Neural progenitor cell (in vitro differentiated cells): ENCODE measurements at places on chromosomes 2 and 18. TPM values are rescaled to one million over a fixed set of nuclear protein-coding genes. Genes with fewer than 3 reads are reported as not detected.

MYO7B gene
- 0.03 TPM in 1 of 2 replicates, not detected in the other for total RNA-seq

GFPT1 gene
- total RNA-seq: 34.8 and 54.3 TPM in 2 replicates

GRCh38 chr2:68775272-68775842, 40.7 kb downstream of the ARHGAP25 start:
- no peaks in the 10 kb centered on the region for H3K4me1 ChIP-seq
- H3K4me3 ChIP-seq: no peak overlapping the region
- no peak for DNase-seq
- H3K27me3 ChIP-seq: no peaks in the 10 kb centered on the region

GRCh38 chr18:62368100-62368499, 43.0 kb downstream of the TNFRSF11A start:
- no peak for DNase-seq
- no peaks in the 10 kb centered on the region for H3K4me1 ChIP-seq
- H3K27ac ChIP-seq: no peak overlapping the region
- H3K27me3 ChIP-seq: no peaks in the 10 kb centered on the region

DNA sequence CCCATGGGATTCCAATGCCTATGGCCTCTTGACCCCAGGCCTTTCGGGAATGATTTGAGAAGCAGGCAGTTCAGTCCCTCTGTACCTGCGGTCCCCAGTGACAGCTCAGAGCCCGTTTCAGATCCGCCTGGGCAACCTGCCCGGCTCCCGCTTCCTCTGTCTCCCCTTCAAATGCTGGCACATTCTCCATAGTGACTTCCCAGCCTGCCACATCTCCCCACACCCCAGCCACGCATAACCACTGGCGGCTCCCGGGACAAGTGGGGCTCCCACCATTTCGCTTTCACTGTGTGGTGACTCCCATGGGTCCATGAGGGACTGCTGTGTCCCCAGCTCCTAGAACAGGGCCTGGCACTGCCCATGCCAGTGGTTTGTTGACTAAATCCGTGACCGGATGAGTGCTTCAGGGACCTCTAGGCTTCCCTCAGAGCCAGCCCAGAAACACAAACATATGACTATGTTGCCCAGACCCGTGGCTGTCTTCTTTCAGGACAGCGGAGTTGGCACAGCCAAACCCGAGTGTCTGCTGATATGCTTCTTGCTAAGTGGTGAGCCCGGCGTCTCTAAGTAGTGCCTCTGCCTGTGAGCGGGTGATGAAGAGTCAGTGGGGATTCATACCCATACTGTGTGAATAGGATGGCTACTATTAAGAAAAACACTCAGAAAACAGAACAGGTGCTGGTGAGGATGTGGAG, 91.2 kb downstream of the GLI2 start:
- no peaks in the 10 kb centered on the region for H3K36me3 ChIP-seq
- no peaks in the 10 kb centered on the region for H3K27me3 ChIP-seq
- H3K4me1 ChIP-seq: peaks cover 3% of the 10 kb centered on the region
- H3K4me3 ChIP-seq: no peak overlapping the region

SMC6 gene
- 38.2 and 56.8 TPM in 2 replicates for total RNA-seq

- H3K4me1 ChIP-seq: no peaks in the 10 kb centered on the region
- H3K4me3 ChIP-seq: no peak overlapping the region
- no peak for DNase-seq
- no peak overlapping the region for H3K27ac ChIP-seq
These were observed 63.1 kb upstream of the NFATC1 start for GRCh38 chr18:79332646-79333045.

DNA sequence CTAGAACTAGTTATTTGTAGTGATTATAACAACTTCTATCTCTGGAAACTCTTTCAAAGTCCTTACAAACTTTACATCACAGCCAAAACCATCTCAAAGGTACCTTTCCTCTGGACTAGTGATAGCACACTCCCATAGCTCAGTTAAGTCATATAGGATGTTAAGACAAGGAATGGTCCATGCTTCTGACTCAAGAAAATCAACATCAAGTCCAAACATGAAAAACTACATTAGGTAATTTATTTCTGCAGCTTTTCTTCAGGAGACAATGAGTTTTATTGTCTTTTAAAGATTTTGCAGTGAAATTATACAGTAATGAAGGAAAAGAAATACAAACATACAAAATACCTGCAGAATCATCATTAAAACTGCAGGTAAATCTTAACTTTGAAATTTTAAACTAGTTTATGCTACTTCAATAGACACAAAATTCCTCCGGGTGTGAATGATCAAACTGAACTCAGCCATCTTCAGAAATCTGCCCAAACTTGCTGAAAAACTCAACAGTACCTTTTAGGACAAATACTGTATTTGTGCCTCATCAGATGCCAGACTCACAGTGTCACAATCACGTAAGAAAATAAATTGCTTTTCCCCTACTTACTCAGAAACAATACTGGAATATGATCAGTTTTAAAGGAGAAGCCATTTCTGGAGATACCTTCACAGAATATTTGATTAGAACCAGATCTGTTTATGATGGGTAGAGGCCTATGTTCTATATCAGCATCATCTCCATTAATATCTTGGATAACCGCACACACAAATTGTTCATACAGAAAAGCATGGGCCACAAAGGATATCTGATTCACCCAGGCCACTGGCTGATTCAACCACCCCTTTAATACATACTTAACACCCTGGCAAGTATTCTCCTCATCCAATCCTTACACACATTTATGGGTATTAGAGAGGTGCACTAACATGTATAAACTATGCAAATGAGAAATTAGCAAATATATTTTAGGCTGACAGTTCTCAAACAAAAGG, 2.6 kb downstream of the TMEM131 start:
- H3K4me3 ChIP-seq: peak overlapping the region; percentile 61
- no peak overlapping the region for H3K27ac ChIP-seq
- H3K27me3 ChIP-seq: no peaks in the 10 kb centered on the region
- peaks cover 13% of the 10 kb centered on the region for H3K4me1 ChIP-seq
- H3K36me3 ChIP-seq: no peaks in the 10 kb centered on the region

DNA sequence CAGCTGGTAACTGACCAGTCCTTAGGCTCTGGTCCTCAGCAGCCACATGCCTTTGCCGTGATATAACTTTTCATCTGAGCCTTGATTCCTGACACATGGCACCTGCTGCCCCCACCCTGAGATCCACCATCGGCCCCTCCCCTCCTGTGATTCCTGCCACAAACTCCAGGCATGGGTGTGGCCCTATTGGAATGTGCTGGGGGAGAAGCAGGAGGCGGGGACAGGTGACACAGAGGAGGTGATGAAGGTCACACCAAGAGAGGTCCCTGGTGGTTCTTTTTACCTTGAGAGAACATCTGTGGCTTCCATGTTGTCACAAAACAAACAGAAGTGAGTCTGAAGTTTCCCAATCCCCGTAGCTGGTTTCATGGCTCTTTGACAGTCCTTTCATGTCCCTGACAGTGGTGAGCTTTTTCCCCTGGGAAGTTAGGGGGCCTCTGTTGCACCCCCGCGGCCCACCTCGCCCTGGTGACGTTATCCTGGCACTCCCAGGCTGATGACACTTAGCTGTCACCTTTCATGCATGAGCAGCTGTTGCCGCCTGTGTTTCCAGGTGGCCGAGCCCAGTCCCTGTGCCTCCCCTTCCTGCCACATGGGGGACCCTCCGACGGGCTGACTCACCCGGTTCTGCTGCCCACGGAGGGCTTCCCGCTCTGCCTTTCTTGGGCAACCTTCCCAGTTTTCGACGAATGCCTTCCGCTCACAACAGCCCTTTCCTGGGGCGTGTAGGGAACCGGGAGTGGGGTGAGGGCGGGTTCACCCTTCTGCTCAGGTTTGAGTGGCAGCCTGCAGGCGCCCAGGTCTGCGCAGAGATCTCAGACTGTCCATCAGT, 66.3 kb upstream of the GLI2 start:
- H3K27ac ChIP-seq: no peak overlapping the region
- no peak overlapping the region for H3K4me3 ChIP-seq
- no peaks in the 10 kb centered on the region for H3K36me3 ChIP-seq
- DNase-seq: peak; percentile 73
- H3K27me3 ChIP-seq: peaks cover 62% of the 10 kb centered on the region

DNA sequence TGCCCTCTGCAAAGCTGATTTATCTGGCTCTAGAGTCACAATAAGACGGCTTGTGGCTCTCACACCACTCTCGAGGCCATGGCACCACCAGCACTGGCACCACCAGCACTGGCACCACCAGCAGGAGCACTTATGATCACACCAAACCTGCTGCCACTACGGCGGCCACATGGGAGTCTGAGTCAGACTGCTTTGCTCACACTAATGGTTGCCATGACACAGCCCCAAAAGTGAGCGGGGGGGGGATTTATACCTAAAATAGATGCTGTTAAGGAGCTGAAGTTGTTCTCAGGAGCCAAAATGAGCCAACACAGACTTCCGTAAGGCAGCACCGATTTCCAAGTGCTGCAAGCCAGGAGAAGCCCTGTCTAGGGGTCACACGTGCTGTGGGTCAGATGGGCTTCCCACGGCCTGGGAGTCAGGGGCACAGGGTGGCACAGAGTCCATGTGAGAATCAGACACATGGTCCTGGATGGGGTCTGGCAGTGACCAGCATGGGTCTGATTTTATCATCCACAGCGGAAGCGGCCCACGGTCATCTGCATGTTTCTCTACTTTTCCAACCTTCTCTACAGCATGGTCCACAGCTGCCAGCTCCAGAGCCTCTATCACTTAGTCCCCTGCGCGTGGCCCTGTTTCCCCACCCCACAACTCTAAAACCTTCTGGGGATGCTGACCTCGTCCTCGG, 16.7 kb downstream of the DNMT3A start:
- no peak overlapping the region for H3K27ac ChIP-seq
- no peak overlapping the region for H3K4me3 ChIP-seq
- no peaks in the 10 kb centered on the region for H3K27me3 ChIP-seq
- H3K4me1 ChIP-seq: peaks cover 4% of the 10 kb centered on the region
- no peaks in the 10 kb centered on the region for H3K36me3 ChIP-seq

DNA sequence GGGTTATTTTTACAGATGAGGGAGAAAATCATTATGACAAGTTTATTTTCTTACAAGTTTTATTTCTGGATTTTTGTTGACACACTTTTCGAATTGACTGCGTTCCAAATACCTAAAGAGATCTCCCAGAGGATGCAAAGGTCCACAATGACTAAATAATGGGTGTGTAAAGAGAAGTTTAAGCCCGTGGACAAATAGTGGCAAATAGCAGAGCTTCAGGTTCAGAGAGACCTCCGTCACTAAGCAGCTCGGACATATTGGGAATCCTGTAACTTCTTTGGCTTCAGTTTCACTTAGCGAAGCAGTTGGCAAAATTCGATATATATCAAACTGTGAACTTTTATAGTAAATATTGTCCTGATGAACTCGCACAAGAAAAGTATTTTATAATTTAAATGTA, 270.5 kb upstream of the KCNJ3 start:
- H3K27me3 ChIP-seq: no peaks in the 10 kb centered on the region
- no peak for DNase-seq
- H3K4me1 ChIP-seq: no peaks in the 10 kb centered on the region

GRCh38 chr2:205361272-205361671, 321.0 kb upstream of the NRP2 start:
- no peak overlapping the region for H3K4me3 ChIP-seq
- H3K27me3 ChIP-seq: no peaks in the 10 kb centered on the region
- no peaks in the 10 kb centered on the region for H3K36me3 ChIP-seq
- H3K27ac ChIP-seq: no peak overlapping the region
- no peak for DNase-seq
- H3K4me1 ChIP-seq: peaks cover 15% of the 10 kb centered on the region

DNA sequence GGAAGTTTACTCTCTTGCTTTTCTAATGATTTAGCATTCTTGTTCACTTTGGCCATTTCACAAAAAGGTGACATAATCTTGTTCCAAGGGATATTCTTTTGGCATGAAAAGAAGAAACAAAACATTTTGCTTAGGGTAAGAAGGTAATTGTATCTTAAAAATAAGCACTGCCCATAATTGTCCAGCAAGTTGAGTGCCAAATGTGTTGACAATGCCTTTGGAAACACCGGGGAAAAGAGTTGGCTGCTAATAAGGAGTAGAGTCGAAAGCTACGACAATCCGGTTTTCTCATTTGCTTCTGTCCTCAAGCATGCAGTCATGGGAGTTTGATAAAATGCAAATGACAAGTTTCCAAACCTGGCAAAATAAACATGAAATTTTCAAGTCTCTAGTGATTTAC, 27.3 kb downstream of the ITGAV start:
- H3K27ac ChIP-seq: no peak overlapping the region
- H3K27me3 ChIP-seq: no peaks in the 10 kb centered on the region
- no peaks in the 10 kb centered on the region for H3K36me3 ChIP-seq
- no peak for DNase-seq
- H3K4me1 ChIP-seq: peaks cover 28% of the 10 kb centered on the region

- no peaks in the 10 kb centered on the region for H3K36me3 ChIP-seq
- H3K27me3 ChIP-seq: no peaks in the 10 kb centered on the region
- no peak for DNase-seq
- no peak overlapping the region for H3K27ac ChIP-seq
- peaks cover 9% of the 10 kb centered on the region for H3K4me1 ChIP-seq
These were observed 16.6 kb downstream of the SEC11C start for GRCh38 chr18:59156316-59156715.

VAMP5 gene
- total RNA-seq: not detected in 2 replicates

DNA sequence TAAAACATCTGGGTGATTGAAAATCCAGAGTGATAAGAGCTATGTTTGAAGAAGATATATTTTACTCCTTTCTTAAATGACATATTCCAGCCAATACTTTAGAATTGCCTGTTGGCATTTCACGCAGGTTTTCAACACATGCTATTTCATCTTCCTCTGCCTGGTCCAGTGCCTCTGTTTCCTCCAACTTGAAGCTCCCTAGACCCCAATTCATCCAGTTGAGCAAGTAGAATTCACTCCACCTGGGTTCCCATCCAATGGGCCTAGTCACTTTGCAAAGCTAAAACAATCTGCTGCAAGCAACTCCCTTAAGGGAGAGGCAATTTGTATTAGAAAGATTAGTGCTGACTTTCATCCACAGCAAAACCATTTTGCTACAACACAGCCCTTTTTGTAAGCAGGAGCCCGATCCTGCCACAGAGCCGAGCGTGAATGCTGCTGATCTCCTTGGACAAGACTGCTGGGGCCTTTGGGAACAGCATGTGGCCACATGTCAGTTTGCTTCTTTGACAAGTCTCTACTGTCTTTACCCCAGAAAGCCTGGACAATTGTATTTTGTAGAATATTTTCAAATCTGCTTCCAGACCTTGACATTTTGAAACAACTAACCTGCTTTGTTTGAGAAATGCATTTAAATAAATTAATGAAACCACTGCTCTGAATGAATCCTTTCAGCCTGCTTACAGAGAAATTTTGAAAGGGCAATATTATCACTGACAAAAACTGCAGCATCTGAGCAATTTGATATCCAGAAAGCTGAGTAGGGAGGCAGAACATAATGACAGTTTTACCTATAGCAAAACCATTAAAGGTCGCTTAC, 259.1 kb downstream of the TDRD15 start:
- H3K4me1 ChIP-seq: peaks cover 23% of the 10 kb centered on the region
- H3K36me3 ChIP-seq: no peaks in the 10 kb centered on the region
- DNase-seq: peak; percentile 18
- H3K27ac ChIP-seq: peak overlapping the region; percentile 45
- no peak overlapping the region for H3K4me3 ChIP-seq
- H3K27me3 ChIP-seq: no peaks in the 10 kb centered on the region

GRB14 gene
- 3.4 and 4.5 TPM in 2 replicates for total RNA-seq

GRCh38 chr2:65602603-65603235, 170.3 kb upstream of the SPRED2 start:
- DNase-seq: no peak
- no peaks in the 10 kb centered on the region for H3K36me3 ChIP-seq
- no peak overlapping the region for H3K27ac ChIP-seq
- H3K4me1 ChIP-seq: peaks cover 6% of the 10 kb centered on the region
- no peaks in the 10 kb centered on the region for H3K27me3 ChIP-seq
